ENCODE measurements at places on chromosomes 1 and 21. TPM values are rescaled to one million over a fixed set of nuclear protein-coding genes. Genes with fewer than 3 reads are reported as not detected.

The MYBPH gene
- total RNA-seq = not detected

The GBP3 gene
- 6.4 TPM for total RNA-seq

The LRRC7 gene
- 0.09 TPM for total RNA-seq

The CDCA8 gene
- total RNA-seq = 14.6 TPM

The IGSF9 gene
- 77.5 TPM for total RNA-seq

The CFAP141 gene
- total RNA-seq = not detected

The PTGS2 gene
- 20.2 TPM for total RNA-seq

The SLC9C2 gene
- total RNA-seq = 0.93 TPM

The SNX7 gene
- total RNA-seq = 16.1 TPM

DNA sequence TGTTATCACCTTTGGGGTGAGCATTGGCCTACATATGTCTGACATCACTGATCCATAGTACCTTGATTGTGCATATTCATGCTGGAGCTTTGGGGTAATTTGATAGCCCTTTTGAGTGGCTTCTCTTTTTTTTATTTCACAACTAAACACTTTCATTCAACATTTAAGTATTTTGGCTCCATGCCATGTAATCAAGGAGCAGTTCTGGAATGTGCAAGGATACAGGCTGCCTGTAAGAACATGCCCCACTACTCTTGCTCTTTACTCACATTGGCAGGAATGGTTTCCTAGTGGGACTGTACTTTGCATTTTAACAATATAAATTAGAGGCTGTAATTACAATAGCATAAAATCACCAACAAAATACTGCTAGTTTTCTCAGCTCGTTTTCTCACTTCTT lies 300.7 kb upstream of the SPAG17 start:
- DNase-seq = no peak
- peak overlapping the region; percentile 36 for H3K27ac ChIP-seq
- no peaks in the 10 kb centered on the region for H3K36me3 ChIP-seq
- peaks cover 16% of the 10 kb centered on the region for H3K27me3 ChIP-seq
- no peak overlapping the region for H3K4me3 ChIP-seq
- H3K4me1 ChIP-seq = peaks cover 61% of the 10 kb centered on the region

DNA sequence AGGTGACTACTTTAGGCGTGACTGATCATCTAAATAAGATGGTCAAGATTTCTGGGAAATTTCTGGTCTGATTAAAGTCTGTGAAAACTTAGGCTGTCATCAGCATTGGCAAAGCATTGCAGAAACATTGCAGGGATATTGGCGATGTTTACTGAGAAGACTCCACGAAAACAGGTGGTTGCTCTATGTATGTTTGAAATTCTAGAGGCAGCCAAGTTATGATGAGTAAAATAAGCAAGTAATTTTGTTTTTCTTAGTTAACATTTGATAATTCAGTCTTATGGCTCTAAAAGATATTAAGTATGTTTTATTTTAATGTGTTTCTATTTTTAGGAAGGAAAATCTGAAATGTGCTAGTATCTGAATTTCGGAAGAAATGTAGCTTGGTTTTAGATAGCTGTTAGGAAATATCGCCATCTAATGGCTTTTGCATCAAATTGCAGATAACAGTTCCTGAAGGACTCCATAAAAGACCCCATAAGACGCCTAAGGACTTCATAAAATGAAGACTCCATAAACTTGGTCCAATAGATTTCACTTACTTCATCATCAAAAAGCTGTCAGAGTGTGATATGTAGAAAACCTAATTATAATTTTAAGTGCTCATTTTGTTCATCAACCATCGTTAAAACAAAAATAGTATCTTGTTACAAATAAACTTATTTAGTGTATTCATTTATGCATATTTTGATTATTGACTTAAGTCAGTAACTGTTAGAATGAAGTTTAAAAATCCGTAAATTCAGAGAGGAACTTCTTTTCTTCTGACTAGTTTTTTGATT lies 344.6 kb downstream of the RYR2 start:
- H3K4me1 ChIP-seq = peaks cover 24% of the 10 kb centered on the region
- H3K36me3 ChIP-seq = no peaks in the 10 kb centered on the region

GRCh38 chr1:25148673-25149300 lies 83.5 kb downstream of the SYF2 start:
- peaks cover 10% of the 10 kb centered on the region for H3K27me3 ChIP-seq
- no peak overlapping the region for H3K27ac ChIP-seq
- H3K36me3 ChIP-seq = no peaks in the 10 kb centered on the region
- H3K4me3 ChIP-seq = no peak overlapping the region
- no peaks in the 10 kb centered on the region for H3K4me1 ChIP-seq

- no peak overlapping the region for H3K27ac ChIP-seq
- no peaks in the 10 kb centered on the region for H3K27me3 ChIP-seq
- H3K36me3 ChIP-seq = no peaks in the 10 kb centered on the region
- no peak for DNase-seq
- H3K4me3 ChIP-seq = no peak overlapping the region
Observed at GRCh38 chr1:187237542-187237941, 408.8 kb downstream of the PLA2G4A start.

DNA sequence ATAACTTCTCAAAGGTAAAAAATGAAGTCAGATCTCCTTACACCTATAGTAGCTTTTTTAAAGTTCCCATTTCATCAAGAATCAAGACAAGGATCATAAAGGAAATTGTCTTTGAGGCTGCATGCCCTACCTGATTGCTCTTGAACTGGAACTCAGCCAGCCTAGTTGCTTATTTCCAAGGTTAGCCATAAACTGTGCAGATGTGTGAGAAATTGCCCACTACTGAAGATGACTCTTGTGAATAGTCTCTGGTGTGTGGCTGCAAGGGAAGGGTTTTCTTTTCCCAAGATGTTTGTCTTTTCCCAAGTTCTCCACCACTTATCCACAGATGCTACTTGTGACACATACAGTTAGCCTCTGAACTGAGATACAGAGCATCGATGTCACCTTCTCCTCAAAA lies 81.7 kb upstream of the DUSP10 start:
- no peaks in the 10 kb centered on the region for H3K36me3 ChIP-seq
- no peak overlapping the region for H3K27ac ChIP-seq
- no peak for DNase-seq
- no peaks in the 10 kb centered on the region for H3K4me1 ChIP-seq
- no peak overlapping the region for H3K4me3 ChIP-seq
- peaks cover 30% of the 10 kb centered on the region for H3K27me3 ChIP-seq

GRCh38 chr1:3564921-3565831 lies 46.1 kb downstream of the MEGF6 start:
- no peak overlapping the region for H3K27ac ChIP-seq
- H3K36me3 ChIP-seq = peaks cover 2% of the 10 kb centered on the region
- no peak for DNase-seq
- H3K4me3 ChIP-seq = no peak overlapping the region
- peaks cover 14% of the 10 kb centered on the region for H3K4me1 ChIP-seq

DNA sequence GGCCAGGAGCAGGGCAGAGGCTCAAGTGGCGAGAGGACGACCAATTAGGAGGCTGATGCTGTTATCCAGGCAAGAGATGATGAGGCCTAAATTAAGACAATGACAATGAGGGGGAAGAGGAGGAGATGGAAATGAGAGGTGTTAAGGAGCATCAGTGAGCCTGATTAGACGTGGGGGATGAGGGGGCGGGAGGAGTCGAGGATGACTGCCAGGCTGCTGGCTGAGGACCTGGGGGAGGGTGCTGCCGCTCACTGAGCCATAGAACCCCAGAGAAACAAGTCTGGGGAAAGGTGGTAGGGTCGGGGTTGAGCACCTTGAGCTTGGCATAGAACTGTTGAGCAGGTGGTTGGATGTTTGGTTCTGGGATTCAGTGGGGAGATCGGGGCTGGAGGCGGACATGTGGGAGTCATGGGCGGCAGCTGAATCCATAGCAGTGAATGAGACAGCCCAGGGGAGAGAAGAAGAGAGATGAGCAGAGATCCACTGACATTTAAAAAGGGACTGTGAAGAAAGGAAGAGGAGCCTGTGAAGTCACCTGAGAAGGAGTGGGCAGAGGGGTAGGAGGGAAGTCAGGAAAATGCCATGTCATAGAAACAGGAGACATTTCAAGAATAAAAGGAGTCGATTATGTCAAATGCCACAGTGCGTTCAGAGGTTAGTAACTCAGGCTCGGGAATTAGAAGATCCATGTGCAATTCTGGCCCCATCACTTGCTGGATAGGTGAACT lies 28.5 kb downstream of the DLGAP3 start:
- H3K27ac ChIP-seq = no peak overlapping the region
- peaks cover 49% of the 10 kb centered on the region for H3K27me3 ChIP-seq
- H3K4me1 ChIP-seq = peaks cover 9% of the 10 kb centered on the region
- no peak for DNase-seq
- no peaks in the 10 kb centered on the region for H3K36me3 ChIP-seq
- H3K4me3 ChIP-seq = no peak overlapping the region

DNA sequence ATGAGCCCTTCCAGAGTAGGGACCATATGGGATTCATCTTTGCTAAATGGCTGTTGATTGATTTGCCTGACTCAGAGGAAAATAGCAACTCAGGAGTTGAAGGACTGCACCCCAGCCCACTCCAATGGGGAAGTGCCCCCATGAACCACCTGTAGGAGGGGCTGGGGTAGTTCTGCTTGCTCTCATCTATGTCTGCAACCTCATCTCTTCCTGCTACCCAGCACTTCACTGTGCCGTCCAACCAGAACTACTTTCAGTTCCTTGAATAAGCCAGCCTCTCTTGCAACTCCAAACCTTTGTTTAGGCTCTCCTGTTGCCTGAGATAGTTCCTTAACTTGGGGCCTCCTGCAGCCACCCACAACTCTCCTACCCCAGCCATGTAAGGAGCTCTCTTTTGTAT lies 26.6 kb downstream of the BEND5 start:
- no peaks in the 10 kb centered on the region for H3K27me3 ChIP-seq
- peaks cover 23% of the 10 kb centered on the region for H3K36me3 ChIP-seq
- H3K27ac ChIP-seq = no peak overlapping the region
- DNase-seq = no peak
- no peak overlapping the region for H3K4me3 ChIP-seq

- H3K27me3 ChIP-seq = peaks cover 7% of the 10 kb centered on the region
- H3K4me3 ChIP-seq = no peak overlapping the region
- DNase-seq = no peak
- no peak overlapping the region for H3K27ac ChIP-seq
Observed at GRCh38 chr21:41545500-41546359, 37.8 kb upstream of the TMPRSS2 start.

DNA sequence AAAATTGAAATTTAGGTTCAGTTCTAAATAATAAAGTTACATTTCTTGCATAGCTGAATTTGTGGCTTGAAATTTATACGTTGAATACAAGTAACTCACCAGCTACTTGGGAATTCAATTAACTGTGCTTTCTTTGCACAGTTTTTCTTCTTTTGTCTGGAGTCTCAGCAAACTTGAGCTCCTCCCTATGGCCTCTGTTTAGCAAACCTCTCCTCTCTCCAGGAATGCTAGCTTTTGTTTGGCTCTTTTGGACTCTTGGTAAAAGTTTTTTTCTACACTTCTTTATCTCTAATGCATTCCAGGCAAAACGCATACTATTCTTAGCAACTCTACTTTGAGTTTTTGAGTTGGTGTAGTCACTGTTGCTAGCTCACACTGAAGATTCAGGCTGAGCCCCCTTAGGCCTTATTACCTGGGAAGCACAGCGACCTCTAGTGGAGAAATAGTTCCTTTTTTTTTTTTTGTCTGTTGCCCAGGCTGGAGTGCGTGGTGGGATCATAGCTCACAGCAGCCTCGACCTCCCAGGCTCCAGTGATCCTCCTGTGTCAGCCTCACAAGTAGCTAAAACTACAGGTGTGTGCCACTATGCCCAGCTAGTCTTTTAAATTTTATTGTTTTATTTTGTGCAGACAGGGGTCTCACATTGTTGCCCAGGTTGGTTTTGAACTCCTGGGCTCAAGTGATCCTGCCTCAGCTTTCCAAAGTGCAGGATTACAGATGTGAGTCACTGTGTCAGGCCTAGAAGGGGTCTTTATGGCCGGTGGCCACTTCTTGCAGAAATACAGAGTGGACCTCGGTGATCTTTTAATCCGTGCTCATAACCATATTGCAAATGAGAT lies 61.7 kb downstream of the CASQ2 start:
- H3K4me3 ChIP-seq = no peak overlapping the region
- H3K27ac ChIP-seq = peak overlapping the region; percentile 73
- no peaks in the 10 kb centered on the region for H3K36me3 ChIP-seq
- H3K4me1 ChIP-seq = peaks cover 43% of the 10 kb centered on the region

GRCh38 chr1:246678816-246679793 lies 45.1 kb upstream of the SCCPDH start:
- no peak overlapping the region for H3K4me3 ChIP-seq
- no peak for DNase-seq
- H3K27ac ChIP-seq = no peak overlapping the region
- peaks cover 12% of the 10 kb centered on the region for H3K4me1 ChIP-seq

GRCh38 chr1:30610917-30611316 lies 112.5 kb downstream of the MATN1 start:
- no peak overlapping the region for H3K4me3 ChIP-seq
- H3K36me3 ChIP-seq = no peaks in the 10 kb centered on the region
- no peaks in the 10 kb centered on the region for H3K4me1 ChIP-seq

- H3K36me3 ChIP-seq = no peaks in the 10 kb centered on the region
- no peak overlapping the region for H3K27ac ChIP-seq
- H3K4me1 ChIP-seq = peaks cover 7% of the 10 kb centered on the region
- DNase-seq = no peak
- no peak overlapping the region for H3K4me3 ChIP-seq
Observed at GRCh38 chr1:9715536-9716226, 64.2 kb downstream of the PIK3CD start.

GRCh38 chr1:79161077-79161476 lies 154.5 kb upstream of the ADGRL4 start:
- no peaks in the 10 kb centered on the region for H3K27me3 ChIP-seq
- no peak overlapping the region for H3K4me3 ChIP-seq
- no peak overlapping the region for H3K27ac ChIP-seq
- no peak for DNase-seq
- H3K4me1 ChIP-seq = no peaks in the 10 kb centered on the region

DNA sequence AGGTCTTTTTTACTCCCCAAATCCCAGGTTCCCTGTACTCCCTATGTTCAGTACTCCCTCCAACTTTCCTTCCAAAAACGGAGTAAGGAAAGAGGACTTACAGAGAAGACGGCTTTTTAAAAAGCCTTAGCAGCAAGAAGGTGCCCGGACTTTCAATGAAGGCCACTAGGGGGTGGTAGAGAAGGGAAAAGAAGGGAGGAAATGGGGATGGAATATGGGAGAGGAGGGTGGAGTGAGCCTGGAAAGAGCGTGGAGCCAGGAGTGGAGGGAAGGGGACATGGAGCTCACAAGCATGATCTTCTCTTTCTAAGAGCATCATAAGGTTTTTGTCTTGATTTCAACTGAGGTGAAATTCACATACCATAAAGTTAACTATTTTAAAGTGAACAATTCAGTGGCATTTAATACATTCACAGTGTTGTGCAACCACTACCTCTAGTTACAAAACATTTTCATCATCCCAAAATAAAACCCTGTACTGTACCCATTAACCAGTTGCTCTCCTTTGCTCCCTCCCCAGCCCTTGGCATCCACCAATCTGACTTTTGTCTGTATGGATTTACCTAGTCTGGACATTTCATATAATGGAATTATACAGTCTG lies 129.9 kb downstream of the ZNF281 start:
- DNase-seq = no peak
- H3K27me3 ChIP-seq = no peaks in the 10 kb centered on the region
- H3K27ac ChIP-seq = no peak overlapping the region
- no peaks in the 10 kb centered on the region for H3K36me3 ChIP-seq

Data from mesothelial cell of epicardium (in vitro differentiated cells).